ENCODE measurements at places on chromosomes 2 and 18.

GRCh38 chr2:127917916-127918315 lies 32.2 kb upstream of the AMMECR1L start:
- peak; percentile 10 for DNase-seq

DNA sequence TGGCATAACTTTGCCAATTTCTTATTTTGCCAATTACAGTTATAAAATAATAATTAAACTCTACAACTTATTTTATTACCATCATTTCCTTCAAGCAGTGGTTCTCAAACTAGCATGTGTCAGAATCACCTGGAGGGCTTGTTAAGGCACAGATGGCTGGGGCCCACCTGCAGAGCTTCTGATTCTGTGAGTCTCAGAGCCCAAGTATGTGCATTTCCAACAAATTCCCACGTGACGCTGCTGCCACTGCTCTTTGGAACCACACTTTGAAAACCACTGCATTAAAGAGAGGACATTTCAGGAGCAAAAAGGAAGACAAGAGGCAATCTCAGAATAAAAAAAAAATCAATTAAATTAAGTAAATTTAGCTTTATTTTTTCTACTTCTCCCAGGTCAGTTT lies 94.0 kb upstream of the HNRNPA3 start:
- no peak for DNase-seq

DNA sequence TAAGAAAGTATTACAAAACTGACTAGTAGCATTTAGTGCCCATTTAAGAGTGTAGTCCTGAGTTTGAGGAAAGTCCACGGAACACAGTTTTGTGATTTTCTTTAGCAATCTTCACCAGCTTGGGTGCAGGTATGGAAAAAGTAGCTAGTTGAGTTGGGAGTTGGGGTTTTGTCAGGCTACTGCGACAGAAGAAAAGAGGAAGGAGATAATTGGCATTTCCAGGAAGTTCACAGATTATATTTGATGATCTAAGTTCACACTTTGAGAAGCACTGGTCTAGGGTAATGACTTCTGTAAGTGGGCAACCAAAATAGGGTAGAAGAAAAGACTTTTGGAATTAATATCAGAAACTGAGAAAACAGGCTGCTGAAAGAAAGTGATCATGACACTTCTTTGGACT lies 52.1 kb downstream of the VIL1 start:
- no peak for DNase-seq

DNA sequence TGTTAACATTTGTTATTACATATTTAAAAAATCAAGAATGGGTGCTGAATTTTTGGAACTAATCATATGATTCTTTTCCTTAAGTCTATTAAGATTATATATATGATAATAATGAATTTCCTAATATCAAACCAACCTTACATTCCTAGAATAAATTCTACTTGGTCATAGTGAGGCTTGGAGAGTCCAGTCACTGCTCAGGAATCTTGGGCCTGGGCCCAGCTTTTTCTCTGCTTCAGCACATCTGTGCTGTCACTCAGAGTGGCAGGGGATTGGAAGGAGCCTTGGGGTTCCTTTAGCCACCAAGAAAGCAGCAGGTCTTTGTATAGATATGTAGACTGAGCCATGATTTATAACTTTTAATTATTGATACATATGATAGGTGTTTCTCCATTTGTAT lies 19.9 kb upstream of the ZAP70 start:
- DNase-seq = peak; percentile 35

DNA sequence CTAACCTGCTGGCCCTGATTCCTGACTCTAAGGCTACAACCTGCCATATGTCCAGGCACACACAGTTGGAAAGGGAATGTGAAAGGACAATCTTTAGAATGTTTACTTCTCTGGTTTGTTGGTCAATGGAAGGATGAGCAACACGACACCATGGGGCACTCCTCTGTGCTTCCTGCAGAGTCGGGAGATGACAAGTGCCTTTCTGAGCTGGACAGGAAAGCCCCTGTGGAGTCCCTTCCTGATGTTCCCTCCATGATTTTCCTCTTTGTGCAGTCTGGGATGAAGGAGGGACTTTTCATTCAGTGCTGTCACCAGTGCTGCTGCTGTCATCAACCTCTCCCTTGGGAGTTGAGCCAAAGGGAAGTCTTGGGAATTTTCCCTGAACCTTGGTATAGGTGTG lies 22.6 kb upstream of the SERPINB7 start:
- DNase-seq = no peak
